Hematopoietic multipotent progenitor cell treated with erythropoietin and hydrocortisone succinate and interleukin-3 and kit ligand, for 15 days (in vitro differentiated cells): ENCODE measurements at places on chromosomes 1 and 21.

DNA sequence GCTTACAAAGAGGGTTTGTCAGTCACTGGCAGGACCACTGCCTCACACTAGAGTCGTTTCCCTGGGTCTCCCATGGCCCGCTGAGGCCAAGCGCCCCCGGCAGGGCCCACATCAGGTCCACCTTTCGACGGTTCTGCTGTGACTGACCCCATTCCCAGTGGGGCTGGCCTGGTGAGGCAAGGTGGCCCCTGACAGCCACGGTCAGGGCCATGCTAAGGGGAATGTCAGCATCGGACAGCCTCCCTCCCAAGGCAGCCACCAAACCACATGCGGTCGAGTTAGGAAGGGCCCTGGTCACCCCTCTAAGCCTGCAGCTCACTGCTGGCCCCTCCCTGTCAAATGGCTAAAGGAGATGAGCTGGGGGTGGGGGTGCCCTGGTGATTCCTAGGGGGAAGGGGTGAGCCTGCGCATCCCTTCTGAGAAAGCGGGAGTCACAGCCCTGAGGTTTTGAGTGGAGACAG lies 2.9 kb upstream of the KIF17 start:
- no peak for DNase-seq

DNA sequence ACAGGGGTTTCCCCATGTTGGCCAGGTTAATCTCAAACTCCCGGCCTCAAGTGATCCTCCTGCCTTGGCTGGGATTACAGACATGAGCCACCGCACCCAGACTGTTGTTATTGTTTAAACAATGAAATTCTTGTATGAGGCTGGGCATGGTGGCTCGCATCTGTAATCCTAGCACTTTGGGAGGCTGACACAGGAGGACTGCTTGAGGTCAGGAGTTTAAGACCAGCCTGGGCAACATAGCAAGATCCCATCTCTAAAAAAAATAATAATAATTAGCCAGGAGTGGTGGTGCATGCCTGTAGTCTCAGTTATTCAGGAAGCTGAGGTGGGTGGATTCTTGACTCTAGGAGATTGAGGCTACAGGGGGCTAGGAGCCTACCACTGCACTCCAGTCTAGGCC lies 6.7 kb upstream of the WDTC1 start:
- no peak for DNase-seq

DNA sequence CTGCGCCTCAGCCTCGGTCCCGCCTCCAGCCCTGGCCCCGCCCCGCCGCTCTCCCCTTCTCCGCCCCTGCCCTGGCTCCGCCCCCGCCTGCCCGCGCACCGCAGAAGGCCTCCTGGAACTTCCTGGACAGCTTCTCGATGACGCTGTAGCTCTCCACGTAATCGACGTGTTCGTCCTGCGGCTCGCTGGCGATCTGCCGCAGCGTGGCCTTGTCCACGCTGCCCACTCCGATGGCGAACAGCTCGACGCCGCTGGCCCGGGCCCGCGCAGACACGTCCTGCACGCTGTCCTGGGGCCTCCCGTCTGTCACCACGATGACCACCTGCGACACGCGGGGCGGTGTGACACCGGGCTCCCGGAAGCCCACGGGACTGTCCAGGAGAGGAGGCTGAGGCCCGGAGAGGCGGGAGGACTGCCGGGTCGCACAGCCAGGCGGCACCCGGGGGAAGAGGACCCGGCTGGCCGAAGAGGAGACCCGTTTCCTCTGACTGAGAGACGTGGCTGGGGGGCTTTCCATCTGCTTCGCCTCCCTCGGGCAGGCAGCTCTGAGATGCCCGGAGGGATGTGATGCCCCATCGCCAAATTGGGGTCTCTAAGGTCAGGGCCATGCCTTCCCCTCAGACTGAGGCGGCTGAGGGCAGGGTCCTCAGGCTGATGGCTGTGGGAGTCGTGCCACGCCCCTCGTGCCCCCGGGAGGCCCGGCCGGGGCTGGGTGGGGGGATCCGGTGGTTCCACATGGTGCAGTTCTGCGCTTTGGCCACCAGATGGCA lies 4.6 kb downstream of the MATN1 start:
- no peak for DNase-seq

GRCh38 chr21:31198575-31198974 lies 145.5 kb downstream of the TIAM1 start:
- peak; percentile 18 for DNase-seq

DNA sequence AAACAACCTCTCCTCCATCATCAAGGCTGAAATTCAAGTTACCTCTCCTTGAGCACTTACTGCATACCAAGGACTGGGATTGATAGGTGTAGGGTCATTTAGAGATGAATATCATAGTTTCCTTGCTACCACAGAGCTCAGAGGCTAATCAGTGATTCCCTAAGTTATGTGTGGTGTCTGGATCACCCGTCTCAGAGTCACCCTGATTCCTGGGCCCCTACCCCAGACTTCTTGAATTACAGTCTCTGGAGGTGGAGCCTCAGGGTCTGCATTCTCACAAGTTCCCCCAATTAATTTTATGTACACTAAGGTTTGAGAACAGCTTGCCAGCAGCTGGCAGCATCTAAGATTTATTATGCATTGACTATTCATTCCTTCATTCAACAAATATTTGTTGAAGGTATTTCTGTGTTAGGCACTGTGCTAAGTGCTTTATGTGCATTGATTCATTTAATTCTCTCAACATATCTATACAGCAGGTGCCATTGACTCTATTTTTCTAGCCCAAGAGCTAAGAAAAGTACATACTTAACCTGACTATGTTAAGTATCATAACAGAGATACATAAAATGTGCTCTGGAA lies 182.9 kb upstream of the FGGY start:
- no peak for DNase-seq

DNA sequence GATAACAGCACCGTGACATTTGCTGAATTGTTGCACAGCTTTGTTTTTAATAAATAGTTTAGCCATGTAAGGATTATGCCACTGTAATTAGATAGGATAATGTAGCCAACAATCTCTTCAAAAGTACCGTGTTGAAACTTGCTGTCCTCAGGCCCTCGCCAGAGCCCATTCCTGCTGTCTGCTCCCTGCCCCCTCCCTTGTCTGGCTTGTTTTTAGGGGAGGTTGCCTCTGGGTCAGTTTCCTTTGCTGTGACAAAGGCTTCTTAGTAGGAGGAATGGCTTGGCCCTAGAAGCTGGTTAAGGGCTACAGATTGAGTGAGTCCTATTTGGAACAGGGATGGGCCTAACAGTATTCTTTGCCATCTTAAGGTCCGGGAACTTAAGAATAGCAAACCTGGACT lies 107.9 kb downstream of the LMO4 start:
- no peak for DNase-seq

GRCh38 chr1:15066191-15066590 lies 87.4 kb upstream of the TMEM51 start:
- DNase-seq: no peak

DNA sequence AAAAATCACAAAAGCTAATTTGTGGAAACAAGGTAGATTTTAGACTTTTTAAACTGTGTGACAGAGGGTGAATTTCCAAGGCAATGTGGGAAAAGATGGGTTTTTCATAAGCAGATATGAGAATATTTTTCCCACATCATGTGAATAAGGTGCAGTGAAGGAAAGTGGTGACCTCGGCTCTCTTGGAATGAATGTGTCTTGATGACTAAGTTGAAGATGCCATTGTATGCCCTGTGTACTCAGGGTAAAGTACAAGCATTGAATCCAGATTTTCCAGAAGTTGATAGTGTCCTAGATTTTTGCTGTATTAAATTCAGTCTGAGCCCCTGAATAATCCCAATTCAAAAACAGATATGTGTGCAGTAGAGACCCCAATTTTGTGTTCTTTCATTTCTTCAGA lies 442.6 kb upstream of the ADGRL2 start:
- no peak for DNase-seq

DNA sequence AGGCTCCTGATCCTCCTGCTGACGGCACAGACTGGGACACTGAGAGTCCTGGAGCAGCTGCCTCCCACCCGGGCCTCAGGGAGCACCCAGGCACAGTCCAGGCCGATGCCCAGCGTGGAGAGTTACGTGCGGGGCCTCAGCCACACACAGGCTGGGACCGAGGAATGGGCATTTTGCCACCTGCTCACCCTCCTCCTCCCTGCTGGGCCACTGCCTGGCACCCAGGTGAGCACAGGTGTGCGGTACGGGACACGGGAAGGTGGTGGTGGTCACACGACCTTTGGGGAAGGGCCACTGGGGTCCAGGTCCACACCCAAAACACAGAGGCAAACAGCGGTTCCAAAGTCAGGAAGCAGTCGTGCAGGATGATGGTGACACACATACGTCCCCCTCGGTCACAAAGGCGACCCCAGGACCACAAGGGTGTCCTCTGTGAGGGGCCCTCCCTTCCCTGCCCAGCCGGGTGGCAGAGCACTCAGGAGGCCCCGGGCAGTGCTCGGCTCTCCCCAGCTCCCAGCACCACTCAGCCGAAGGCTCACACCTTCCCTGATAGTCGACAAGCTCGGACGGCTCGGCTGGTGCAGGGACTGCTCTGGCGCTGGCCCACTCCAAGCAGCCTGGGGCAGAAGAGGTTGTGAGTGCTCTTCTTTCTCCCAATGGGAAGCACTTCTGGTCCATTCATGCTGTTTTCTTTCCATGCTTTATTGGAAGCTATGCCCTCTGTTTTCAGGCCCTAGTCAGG lies 14.3 kb downstream of the MORN1 start:
- no peak for DNase-seq

DNA sequence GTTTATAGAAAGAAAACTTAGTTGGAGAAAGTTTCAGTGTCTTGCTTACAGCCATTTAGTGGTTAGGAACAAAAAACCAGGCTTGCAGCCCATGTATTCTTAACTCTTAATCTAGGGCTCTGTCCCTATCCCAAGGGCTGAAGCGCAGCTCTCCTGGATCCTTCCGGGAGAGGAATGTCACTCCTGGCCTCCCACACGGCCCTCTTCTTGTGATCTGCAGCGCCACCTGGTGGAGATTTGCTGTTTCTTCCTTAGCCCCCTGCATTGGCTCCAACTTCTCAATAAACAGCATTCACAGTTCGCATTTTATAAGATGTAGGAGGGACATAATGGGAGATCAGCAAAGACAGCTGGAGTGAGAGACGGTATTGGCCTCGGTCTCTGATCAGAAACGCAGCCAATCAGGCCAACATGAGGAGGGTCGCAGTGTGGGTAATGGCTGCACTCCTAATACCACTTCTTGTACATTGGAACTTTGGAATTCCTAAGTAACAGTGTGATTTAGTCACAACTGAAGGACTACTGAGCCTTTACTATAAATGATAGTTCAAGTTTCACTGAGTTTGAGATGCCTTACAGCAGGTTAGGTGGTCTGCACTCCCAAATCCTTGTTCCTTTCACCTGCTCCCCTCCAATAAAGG lies 283.4 kb downstream of the ASTN1 start:
- DNase-seq: peak; percentile 57

DNA sequence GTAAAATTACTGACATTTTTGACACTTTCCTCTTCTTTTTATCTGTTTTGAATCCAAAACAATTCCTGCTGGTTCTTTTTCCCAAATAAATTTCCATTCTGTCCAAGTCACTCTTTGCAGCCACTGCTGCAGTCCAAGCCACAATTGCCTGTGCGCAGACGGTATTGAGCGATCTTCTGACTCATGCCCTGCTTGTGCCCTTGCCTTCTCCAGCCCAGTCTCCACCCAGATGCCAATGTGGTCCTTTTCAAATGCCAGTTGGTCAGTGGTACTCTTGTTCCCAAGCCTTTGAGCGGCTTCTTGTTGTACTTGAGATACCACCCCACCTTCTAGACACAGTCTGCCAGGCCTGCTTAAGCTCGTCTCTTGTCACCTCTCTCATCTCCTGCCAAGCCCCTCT lies 78.9 kb downstream of the CAMTA1 start:
- DNase-seq: no peak

- DNase-seq: no peak
These were observed 581.1 kb downstream of the KCNT2 start for GRCh38 chr1:196027127-196027526.

- DNase-seq: no peak
These were observed 738 bp upstream of the TRIM11 start for GRCh38 chr1:228407106-228408040.

- DNase-seq: no peak
These were observed 78.3 kb downstream of the VPS26C start for GRCh38 chr21:37188825-37189224.

DNA sequence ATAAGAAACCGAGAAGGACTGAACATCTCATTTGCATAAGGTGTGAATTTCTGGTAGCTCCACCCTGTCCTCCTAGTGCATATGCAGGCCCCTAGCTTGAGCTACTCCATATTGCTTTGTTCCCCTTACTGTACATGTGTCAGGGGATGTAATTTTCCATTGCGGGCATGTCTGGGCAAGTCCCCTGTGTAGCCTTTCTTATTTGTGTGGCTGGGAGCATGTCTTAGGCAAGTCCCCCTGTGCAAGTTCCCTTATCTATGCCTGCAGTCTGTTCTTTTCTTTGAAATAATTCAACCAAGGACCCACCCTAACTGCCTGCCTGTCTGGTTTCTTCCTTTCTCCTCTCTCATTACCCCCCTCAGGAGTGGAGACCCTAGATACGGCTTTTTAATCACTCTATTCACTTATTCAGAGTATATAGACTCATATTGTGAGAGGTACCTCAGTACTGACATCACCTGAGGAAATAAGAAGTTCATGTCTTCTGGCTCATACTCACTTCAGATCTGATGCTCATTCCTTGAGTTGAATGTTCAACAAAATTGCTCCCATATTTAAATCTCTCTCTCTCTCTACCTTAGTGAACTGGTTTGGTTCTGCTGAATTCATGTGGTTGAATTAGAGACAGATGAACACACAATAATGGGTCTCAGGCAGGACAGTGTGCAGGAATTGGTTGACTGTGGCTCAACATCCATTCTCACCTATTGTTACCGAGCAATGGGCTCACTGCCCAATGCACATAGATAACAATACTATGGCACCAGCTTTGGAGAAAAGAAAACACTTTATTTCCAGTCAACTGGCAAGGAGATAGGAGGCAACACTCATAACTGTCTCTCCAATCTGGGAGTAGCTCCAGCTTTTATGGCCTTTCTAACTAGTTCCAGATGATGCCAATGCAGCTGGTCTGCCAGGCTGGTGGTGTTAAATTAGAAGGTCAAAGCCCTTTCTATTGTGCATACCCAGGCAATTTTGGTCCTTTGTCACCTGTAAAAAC lies 27.9 kb upstream of the NPL start:
- DNase-seq: no peak

GRCh38 chr1:41672173-41672572 lies 187.7 kb upstream of the EDN2 start:
- DNase-seq: no peak

DNA sequence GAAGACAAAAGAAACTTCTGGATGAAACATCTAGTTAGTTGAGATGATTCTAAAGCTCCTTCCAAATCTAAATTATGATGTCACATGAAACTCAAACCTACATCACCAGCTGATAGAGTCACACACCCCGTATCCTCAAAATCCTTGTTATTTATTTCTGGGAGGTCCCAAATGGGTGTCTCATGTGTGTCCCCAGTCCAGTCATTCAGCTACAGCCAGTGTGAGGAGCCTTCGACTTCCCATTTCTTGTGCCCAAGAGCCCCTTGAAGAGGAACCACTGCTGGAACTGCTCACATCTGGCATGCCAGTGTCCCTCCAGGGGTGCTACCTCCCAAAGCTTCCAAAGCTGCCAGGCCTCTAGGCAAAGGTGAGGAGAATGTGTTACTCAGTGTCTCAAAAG lies 32.5 kb upstream of the KCNA3 start:
- no peak for DNase-seq
